ENCODE measurements at places on chromosomes 11 and 22. TPM values are rescaled to one million over a fixed set of nuclear protein-coding genes. Genes with fewer than 3 reads are reported as not detected.

DNA sequence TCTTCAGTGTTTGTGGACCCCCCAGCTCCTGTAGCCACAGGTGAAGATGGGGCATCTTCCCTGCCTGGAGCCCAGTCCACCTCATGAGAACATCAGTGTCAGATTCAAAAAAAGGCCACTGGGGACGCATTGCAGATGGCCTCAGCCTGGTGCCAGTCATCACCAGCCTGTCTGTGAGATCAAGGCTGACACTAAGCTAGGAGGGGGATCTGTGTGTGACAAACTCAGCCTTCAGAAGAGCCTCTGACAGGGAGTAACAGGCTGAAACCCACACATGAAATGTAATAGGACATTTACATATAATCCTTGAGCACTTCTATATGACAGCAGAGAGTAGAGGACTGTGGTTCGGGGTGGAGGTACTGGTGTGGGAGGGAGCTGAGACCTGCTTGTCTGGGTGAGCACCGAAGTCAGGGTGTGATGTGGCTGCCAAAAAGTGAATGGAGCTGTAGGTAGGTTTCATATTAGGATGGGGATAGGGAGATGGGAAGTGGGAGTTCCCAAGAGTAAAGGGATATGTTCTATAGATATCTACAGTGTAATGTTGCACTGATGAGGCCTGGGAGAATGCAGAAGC, 20.5 kb upstream of the CCDC134 start:
- DNase-seq, result no peak

DNA sequence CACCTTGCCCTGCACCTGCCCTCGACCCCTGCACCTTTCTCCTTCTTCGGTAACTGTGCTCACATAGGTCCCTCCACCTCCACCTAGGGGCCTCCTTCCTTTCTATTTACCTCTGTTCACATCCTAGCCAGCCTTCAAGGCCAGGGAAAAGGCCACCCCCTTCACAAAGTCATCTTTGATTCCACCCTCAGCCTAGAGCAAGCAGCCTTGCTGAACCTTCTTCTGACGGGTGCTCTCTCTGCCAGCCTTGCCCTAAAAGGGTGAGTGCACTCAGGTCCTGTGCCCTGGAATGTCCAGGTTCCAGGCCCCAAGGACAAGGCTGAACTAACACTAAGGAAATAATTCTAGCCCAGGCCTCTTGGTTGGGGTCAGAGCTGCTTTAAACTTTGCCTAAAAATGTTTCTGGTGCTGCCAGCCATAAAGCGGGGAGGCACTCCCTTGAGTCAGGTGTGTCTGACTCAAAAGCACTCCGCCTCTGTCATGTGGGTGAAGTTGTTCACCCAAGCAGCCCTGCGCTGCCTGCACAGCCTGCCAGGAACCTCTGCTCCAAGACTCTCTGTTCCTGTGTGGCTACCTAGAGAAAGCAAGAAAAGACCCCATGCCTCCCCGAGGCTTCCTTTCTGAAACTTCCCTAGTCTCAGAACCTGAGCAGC, 9.2 kb upstream of the FAM83F start:
- DNase-seq, result no peak

GRCh38 chr11:101470881-101471520, 112.8 kb downstream of the TRPC6 start:
- DNase-seq, result no peak

- DNase-seq, result no peak
Measured at GRCh38 chr11:16774936-16775613, 36.6 kb downstream of the C11orf58 start.

- no peak for DNase-seq
Measured at GRCh38 chr22:35517769-35518530, 22.7 kb upstream of the RASD2 start.

The CEP126 gene
- total RNA-seq, result 2.7 TPM

DNA sequence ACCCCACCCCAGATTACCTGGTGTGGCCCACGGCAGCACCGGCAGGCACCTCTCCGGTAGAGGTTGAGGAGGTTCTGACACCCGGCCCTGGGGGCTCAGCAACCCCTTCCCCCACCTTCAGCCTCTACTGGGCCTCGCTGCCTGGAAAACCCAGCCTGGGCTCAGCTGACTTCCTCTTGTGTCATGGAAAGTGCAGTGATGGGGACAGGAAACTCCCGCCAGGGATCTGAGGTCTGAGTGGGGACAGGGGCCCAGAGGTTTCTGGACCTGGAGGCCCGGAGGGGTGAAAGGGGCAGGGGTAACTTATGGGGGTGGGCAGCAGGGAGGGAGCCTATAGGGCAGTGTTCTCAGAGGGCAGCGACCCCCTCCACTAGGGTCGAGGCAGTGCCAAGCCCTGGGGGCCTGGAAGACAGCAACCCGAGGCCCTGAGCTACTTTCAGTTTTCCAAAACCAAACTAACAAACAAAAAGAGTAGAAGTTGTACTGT, 10.0 kb upstream of the CD5 start:
- no peak for DNase-seq

- peak; percentile 21 for DNase-seq
Measured at GRCh38 chr11:19905280-19905853, 192.7 kb downstream of the NAV2 start.

The BIRC2 gene
- total RNA-seq, result 54.7 TPM

GRCh38 chr22:39315389-39315788, 4.0 kb downstream of the RPL3 start:
- no peak for DNase-seq

- DNase-seq, result no peak
Measured at GRCh38 chr22:45237065-45237990, 3.4 kb downstream of the KIAA0930 start.

The CHADL gene
- total RNA-seq, result 0.15 TPM

The KCNJ1 gene
- not detected for total RNA-seq

DNA sequence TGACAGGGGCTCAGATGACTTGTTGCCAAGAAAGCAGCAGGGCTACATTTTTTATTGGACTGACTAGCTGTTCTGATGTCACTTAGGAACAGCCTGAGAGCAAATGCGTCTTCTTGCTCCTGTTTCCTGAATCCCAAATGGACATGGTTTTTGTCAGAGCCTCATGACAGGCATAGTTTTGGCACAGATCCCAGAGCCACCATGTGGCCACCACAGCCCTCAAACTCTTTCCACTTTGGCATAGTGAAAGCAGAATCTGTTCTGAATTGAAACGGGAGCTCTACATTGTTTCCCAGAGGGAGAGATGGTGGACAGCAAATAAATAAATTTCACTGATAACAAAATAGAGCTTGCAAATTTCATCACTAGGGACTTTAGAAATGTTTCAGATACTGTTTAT, 222.2 kb downstream of the C11orf87 start:
- DNase-seq, result no peak

DNA sequence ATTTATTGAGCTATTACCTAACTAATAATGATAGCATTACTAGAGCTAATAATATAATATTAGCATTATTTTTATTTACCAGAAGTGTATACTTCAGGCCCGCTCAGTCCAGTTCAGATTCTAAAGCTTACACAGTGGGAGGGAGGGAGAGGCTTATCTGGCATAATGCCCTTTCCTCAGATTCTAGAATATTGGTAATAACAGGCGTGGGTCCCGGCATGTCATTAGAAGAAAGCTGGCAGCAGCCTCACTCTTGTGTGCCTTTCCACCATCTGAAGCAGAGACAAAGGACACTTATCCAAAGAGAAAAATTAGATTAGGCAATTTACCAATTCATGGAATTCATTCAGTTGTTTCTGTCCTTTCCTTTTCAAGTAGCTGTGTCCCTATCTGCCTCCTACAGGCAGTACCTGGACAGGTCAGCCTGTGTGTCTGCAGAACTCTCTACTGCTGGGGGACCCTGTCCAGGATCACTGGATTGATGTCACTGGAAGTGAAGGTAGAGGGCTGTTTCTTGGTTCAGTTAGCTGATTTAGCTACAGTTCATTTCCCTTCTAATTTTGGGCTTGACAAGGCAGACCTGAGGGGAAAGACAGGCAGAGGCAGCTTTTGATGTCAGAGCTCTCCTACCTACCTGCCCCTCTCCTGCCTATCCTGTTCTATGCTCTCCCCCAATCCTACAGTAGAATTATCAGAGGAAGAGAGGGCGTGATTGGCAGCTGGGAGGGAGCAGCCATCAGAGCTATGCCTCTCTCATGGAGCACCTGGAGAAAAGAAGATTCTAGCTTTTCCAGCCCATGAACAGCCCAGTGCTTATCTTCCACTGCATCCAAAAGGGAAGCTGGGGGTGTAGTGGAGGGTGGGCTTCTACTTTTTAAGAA, 20.3 kb upstream of the CCDC90B start:
- no peak for DNase-seq

The TUT1 gene
- 6.3 TPM for total RNA-seq

GRCh38 chr22:36879775-36880174, 19.0 kb downstream of the NCF4 start:
- DNase-seq, result no peak

DNA sequence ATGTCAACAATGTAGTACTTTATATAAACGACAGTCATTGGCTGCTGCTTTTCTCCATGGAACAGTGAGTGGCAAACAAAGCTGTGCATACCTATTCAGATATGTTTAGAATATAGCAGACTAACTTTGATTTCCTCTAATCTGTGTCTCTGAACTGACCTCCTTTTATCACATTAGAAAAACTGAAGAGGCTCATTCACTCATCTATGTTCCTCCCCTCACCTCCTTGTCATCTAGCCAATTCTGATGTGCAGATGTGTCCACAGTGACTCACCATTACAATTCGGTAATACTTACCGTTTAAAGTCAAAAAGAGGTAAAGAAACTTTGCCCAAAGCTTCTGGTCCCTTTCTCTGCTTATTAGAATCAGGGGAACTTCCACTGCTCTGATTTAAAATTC, 51.5 kb upstream of the RPS13 start:
- no peak for DNase-seq

- DNase-seq, result no peak
Measured at GRCh38 chr11:74284466-74284865, 27.0 kb downstream of the P4HA3 start.

GRCh38 chr11:19808076-19808911, 95.7 kb downstream of the NAV2 start:
- no peak for DNase-seq

DNA sequence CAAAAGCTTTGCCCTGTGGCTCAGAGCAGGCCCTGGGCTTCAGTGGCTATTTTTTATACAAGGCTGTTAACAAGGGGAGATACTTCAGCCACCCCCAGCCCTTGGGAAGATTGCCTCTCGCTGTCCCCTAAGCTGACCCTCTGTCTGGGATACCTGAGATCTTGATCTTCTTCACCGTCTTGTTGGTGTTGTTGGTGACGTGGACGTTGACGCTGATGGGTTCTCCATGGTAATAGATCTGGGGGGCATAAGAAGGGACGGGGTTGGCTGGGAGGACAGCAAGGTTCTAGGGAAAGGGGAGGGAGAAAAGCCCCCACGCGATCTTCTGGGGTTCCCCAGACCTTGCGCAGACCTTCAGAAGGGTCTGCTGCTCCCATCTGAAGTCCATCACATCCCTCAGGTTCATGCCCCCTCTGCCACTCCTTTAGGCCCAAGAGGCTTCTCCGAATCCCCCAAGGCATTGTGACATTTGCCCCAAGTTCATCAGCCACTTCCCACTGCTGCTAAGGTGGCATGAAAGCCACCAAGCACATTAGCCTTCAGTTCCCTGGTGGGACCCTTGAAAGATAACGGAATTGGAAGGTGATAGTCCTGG, 36.7 kb downstream of the TPBGL start:
- DNase-seq, result no peak

DNA sequence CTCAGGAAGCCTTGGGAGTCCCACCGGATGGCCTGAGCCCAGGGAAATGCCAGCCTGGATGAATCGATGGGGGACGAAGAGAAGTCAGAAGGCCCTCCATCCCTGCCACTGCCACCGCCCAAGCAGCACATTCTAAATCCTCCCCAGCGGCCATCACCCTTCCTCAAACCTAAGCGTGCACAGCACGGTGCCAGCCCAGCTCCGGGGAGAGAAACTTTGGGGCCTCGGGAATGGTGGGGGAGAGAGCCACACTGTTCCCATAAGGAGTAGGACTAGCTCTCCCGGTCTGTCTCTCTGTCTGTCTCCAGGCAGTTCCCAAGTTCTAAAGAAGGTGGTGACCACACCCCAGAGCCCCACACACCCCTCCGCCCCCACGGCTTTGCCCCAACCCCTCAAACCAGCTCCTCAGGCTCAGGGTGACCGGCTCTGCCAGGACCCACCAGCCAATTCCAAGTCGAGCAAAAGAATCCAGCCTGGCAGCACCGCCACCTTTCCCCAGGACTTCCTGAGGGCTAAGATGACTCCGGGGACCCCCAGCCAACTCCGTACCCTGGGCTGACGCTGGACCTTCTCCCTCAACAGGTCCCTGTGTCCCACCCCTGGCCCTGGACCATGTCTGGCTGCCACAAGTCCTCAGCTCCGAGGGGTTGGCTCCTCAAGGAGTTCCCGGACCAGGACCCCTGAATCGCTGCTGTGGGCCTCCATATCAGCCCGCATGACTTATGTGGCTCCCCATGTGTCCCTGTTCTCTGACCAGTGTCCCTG, 2.7 kb downstream of the AHNAK start:
- no peak for DNase-seq

DNA sequence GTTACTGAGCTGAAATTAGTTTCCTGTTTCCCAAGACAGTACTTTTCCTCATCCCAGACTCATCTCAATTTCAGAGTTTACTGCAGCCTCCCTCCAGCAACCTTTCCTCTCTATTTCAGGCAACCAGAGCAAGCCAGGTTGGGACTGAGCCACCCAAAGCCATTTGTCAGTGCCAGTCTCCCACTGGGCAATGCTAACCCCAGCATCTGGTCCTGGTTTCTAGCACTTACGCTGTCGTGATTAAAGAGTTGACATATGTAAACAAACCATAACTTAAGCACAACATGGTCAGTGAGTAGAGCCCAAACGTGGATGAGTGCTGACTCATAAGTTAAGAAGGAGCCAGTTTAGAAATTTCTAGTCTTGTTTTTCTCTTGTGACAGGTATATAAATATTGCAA, 119.6 kb upstream of the BLID start:
- DNase-seq, result no peak

- no peak for DNase-seq
Measured at GRCh38 chr11:109267293-109268095, 154.5 kb upstream of the C11orf87 start.

The SULT4A1 gene
- total RNA-seq, result not detected

The BBS1 gene
- total RNA-seq, result 16.7 TPM

DNA sequence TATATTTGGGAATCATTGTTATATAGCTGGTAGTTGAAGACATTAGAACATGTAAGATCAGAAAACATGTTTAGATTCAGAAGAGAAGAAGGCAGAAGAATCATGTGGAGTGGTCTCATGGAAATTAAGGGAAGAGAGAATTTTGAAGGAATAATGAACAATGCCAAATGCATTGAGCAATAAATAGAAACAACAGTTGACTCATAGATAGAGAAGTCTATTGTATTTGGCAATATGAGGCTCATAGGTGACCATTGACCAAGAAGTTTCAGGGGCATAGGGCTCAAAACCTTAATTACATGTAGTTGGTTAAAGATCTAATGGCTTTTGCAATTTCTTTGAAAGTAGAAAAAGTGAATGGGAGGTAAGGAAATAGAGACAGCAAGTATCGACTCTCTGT, 123.9 kb downstream of the PAX6 start:
- DNase-seq, result no peak

DNA sequence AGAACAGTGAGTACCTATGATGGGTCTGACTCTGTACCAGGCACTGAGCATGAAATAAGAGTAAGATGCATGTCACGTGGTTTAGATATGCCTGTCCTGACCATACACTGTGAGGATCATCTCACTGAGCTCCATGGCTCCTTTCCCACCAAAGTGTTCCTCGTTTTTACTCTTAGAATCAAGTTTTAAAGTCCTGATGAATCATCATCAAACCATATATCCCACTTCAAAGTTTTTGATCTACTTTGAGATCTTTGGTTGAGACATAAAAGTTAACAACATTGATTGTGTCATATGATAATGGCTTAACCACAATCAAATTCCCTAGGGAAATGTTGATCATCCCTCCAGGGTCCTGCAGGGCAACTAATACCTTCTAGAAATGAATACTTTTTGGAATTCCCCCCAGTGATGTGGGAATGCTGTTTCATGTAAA, 12.8 kb downstream of the ETS1 start:
- no peak for DNase-seq
